Cardiac muscle cell (in vitro differentiated cells and primary cell): ENCODE measurements at places on chromosomes 1 and 21.

GRCh38 chr1:62989497-62989896, 205.6 kb downstream of the ATG4C start:
- no peak for DNase-seq

GRCh38 chr1:15810073-15810472, 2.6 kb upstream of the UQCRHL start:
- no peak for DNase-seq

DNA sequence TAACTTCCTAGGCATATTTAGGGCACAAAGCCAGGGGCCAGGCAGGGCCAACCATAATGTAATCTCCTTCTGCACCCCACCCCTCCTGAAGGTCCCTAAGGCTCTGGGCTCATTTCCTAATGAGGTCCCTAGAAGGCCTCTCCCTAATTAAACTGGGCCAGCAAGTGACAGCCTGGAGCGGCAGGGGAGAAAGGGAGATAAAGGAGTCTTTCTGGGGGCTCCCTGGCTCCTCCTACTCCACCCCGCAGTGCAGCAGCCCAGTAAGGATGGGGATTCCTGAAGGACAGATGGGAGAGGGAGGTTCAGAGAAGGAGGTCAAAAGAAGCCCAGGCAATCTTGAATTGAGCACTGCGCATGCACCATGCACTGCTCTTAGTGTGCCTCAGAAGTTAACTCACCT, 12.8 kb downstream of the LRP8 start:
- no peak for DNase-seq

DNA sequence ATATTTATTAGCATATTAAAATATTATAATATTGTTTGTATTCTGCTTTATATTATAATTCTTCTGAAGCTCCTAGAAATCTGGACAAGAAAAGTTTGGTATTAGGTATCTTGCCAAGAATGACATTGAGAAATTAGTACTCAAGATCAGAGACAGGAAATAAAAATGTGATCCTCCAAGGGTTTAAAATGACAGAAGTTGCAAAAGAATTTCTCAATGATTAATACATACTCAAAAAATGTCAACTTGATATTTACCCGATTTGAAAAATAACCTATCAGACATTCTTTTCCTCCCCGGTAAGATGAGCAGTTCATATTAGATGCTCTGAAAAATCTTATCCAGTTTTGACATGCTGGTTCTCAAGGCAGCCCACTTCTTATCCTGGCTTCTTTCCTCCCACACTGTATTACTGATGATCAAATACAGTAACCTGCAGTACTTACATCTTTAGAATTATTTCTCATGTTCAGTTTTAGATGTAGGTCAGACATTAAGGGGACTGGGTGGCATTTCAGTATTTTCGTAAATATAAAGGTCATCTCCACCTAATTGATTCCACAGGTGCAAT, 55.3 kb downstream of the CACHD1 start:
- no peak for DNase-seq

DNA sequence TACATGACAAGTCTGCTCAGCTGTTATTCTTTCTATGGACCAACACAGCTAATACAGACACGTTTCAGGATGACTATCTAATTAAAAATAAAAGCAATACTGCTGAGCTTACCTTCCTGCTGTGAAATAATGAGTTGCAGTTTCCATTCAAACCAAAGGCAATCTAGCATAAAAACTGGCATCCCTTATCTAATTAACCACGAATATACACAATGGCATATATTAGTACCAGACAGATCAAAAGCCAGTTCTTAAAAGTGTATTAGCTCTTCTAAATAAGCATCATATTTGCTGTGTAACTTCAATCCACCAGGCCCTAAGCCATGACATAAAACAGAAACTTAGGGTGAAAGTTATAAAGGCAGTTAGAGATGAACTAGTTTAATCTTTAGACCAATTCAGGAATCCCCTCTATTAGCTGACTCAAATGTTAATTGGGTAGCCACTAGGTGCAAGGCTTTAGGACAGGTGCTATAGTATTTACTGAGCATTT, 20.6 kb downstream of the TESK2 start:
- DNase-seq, result no peak

GRCh38 chr1:172141341-172141881, 279.1 kb upstream of the C1orf105 start:
- no peak for DNase-seq

- no peak for DNase-seq
Measured at GRCh38 chr1:220338759-220339158, 66.5 kb upstream of the RAB3GAP2 start.

- DNase-seq, result no peak
Measured at GRCh38 chr1:79667848-79668696, 661.5 kb upstream of the ADGRL4 start.

- DNase-seq, result no peak
Measured at GRCh38 chr1:108082738-108083562, 117.2 kb downstream of the SLC25A24 start.

DNA sequence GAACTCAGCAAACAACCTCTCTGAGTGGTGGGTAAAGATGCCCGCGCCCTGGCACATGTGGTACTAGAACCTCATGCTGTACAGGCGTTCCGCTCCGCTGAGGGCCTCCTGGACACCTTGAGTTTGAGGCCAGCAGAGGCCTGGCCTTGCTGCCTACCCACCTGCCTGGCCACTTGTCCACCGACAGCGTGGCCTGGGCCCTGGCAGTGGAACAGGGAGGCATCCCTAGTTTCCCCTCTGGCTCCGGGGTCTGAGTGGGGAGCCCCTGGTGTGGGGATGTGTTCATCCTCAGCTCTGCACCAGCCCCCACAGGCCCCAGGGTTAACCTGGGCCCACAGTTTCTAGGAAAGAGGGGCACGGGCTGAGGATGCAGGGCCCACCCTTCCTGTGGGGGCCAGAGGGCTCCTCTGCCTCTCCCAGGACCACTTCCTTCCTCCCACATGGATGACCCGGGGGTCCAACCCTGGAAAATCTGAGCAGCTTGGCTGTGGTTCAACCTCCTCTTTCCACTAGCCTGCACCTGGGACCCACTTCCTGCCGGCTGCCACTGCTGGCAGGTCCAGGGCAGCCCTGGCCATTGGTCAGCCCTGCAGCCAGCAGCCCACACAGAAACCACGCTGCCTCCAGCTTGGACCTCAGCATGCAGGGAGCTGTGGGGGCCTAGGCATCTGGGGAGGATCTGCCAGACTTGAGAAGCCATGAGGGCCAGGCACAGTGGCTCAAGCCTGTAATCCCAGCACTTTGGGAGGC, 53.3 kb upstream of the COL18A1 start:
- DNase-seq, result no peak

DNA sequence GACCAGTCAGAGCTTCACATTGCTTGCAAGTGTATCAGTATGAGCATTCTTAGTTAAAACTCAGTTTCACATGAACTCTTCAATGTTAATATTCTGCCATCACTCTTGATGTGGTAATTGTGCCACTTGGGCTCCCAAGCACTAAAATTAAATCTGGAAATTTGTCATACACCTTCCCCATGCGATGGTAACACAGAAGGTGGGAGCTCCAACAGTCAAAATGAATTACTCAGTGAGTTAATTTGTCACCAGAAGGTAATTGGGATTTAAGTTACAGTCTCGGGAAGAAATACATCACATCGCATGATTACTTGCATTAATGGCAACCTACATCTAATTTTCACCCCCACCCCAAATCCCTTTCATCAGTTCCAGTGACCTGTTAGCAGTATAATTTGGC, 376.5 kb upstream of the DAB1 start:
- DNase-seq, result no peak

DNA sequence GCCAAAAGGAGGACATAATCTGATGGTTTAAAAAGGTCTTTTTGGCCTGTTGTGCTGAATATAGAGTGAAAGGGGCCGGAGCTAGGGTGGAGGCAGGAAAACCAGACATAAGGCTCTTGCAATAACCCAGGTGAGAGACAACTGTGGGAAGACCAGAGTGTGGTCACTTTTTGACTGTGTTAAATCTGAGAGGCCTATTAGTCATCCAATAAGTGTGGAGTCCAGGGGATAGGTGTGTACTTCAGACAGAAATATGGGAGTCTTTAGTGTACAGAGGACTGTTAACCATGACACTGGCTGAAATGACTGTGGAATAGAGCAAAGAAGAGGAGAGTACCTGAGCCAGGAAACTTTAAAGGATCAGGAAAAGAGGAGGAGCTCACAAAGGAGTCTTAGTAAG, 89.3 kb downstream of the VAV3 start:
- DNase-seq, result no peak

DNA sequence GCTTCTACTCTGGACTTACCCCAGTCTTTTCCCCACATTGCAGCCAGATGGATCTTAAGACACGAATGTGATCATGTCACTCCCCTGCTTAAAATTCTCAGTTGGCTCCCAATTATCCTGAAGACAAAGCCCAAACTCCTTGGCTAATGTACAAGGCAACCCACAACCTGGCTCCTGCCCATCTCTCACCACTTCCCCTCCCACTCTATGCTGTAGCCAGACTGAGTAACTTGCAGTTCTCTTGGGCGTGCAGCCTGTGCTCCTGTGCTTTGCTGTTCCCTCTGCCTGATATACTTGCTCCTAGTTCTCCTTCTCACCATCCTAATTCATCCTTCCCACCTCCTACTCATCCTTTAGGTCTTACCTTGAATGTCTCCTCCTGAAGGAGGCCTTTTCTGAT, 56.2 kb downstream of the LGR6 start:
- peak; percentile 56 for DNase-seq

DNA sequence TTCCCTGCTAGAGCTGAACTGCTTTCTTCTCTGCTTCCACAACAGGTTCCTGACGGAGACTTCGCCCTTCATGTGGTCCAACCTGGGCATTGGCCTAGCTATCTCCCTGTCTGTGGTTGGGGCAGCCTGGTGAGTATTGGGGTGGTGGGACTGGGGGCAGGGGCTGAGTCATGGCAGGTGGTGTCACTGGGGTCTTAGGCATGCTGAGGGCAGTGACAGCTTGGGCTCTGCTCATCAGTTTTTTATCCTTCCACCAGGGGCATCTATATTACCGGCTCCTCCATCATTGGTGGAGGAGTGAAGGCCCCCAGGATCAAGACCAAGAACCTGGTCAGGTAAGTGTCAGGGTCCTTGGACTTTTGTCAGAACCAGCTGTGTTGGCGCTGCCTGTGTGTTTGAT, 1.3 kb downstream of the ATP6V0B start:
- DNase-seq, result no peak

DNA sequence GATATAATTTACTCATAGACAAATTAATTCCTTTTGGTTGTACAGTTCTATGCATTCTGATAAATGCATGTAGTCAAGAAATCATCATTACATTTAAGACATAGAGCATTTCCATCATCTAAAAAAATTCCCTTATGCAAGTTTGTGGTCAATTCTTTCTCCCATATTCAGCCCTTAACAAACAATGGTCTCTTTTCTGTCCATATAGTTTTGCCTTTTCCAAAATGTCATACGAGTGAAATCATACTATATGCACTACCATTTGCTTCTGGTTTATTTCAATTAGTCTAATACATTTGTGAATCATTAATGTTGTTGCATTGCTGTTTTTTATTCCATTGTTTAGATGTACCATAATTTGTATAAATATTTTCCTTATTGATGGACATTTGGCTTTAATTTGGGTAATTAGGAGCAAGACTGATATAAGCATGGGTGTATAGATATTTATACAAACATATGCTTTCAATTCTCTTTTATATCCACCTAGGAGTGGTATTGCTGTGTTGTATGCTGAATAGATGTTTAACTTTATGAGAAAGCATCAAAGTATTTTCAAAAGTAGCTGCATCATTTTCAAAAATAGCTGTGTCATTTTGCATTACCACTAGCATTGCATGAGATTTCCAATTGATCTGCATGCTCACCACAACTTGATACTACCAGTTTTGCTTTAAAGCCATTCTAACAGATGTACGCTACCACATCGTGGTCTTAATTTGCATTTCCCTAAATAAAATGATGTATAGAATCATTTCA, 397.0 kb upstream of the ADAMTS5 start:
- no peak for DNase-seq

DNA sequence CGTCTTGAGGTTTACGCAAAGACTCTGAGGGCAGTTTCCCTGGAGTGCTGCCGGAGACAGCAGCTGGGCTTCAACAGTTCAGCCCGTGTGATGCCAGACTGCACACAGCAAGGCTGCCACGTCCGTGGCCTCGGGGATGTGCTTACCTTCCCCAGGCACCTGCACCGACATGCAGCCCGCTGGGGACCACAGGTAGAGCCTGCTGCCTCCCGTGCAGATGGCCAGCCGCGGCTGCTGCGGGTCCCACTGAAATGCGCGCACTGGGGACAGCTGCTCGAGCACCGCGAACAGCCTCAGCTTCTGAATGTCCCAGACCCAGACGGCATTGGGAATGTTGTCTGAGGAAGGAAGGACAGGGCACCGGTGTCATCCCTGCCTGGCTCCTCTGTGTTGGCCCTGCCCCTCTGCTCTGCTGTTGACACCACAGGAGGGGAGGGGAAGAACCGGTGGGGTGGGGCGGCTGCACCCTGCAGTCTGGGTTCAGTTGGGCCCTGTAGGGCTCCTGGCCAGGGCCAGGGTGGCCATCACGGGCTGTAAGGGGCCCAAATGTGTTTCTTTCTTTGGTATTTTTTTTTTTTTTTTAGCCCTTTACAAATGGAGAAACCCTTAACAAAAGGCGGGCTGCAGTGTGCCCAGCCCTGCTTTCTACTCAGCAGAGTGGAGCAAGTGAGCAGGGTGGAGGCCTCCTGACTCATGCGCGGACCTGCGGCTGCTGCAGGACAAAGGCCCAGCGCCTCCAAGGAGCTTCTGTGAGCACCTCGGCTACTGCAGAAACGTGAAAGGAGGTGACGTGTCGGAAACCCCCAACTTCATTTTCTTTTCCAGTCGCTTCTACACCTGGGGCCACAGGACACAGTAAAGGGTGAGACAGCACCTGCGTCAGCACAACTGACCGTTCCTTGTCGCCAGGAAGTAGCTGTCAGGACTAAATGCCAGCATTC, 6.8 kb downstream of the TPRG1L start:
- no peak for DNase-seq

DNA sequence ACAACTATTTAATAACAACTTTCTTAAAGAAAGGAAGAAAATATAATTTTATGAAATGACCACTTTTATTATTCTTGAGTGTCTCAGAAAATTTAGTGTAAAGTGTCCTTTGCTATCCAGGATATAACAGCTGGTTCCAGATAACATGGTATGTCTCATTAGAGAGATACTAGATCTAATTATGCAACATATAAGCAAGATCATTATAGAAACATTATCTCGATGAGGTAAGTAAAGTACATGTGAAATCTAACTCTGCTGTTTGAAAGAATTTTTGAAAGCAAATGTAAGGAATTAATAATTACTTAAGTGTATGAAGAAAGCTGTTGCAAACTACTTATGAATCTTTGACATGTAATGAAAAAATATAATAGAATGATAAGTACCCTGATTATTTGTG, 887.4 kb upstream of the CXADR start:
- DNase-seq, result no peak

GRCh38 chr1:207644852-207645634, at the start of gene CR1L:
CR1L (plus strand) TSS chr1:207645133; CDS start chr1:207645234, 101 bp downstream.
- peak; percentile 67 for DNase-seq
